ENCODE measurements at places on chromosomes 6 and 20.

GRCh38 chr20:49832632-49833327 lies 20.2 kb downstream of the SLC9A8 start:
- no peak for DNase-seq

GRCh38 chr6:36484736-36485135 lies 41.9 kb downstream of the KCTD20 start:
- no peak for DNase-seq

DNA sequence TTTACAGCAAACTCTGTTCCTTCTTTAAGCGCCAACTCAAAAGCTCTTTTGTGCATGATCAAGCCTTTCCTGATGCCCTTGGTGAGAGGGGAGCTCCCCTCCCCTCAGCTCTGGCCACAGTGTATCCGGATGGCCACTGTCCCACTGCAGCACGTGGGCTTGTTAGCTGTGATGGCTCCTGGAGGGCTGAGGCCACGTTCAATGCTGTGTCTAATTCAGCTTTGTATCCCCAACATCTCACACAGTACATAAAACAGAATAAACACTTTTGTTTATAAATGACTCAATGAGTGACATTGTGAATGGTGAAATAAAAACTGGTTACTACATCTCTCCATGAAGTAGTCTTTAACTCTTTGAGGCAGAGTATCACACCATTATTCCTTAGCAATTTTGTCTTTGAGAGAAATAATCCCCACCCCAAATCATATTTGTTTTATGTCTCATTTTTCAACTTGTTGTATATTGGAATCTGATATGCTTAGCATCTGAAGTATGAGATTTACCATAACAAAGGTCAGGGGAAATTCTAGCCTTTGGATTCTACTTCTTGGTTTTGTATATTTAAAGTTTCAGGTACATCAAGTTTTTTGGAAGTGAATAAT lies 44.5 kb downstream of the EDN1 start:
- no peak for DNase-seq

- DNase-seq: no peak
These were observed 7.5 kb downstream of the NELFCD start for GRCh38 chr20:58988565-58988882.

DNA sequence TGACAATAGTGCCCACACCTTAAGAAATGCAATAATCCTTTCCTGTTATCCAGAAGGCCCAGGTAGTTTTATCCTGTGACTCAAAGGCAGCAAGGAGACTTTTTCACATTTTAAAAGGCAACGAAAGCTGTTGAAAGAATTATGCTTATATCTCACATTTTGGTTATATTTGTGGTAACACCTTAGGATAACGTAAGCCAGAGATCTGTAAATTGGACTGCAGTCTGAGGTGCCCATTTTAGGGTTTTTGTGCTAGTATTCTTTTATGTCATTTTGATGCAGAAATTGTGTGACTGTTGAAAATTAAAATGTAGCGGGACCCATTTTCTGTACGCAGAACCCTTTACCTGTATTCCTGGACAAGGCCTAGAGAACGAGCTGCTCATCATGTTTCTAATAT lies 24.3 kb upstream of the MTHFD1L start:
- no peak for DNase-seq

- no peak for DNase-seq
These were observed 36.3 kb upstream of the FAM83D start for GRCh38 chr20:38889792-38890496.

DNA sequence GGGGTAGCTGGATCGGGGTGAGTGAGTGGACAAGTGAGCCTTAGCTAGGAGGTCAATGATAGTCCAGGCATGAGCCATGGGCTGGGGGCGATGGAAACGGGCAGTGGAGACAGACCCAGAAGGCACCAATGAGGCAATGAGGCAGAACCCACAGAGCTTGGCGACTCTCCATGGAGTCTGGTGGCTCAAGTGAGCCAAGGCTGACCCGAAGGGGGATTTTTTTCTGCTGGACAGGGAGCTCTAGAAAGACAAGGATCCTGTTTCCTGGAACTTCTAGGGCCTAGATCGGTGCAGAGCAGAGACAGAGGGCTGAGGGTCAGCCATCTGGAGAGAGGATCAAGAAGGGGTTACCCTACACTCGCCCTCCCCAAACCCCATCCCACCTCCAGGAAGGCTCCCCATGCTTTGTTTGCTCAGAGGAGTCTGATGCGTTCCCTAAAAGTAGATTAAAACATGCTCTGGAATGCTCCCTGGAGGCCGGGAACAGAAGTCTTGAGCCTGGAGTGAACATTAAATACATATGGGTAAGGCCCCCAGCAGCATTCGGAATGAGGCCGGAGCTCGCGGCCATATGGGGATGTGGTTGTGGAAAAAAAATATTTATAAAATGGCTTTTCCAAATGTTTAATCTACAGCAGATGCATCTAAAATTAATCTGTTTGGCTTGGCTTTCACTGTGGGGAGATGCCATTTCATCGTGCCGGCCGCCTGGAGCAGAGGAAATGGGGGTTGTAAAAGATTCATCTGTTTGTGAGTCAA lies 237.8 kb upstream of the PMEPA1 start:
- DNase-seq: no peak

GRCh38 chr6:75800133-75800532 lies 51.1 kb downstream of the MYO6 start:
- DNase-seq: no peak

DNA sequence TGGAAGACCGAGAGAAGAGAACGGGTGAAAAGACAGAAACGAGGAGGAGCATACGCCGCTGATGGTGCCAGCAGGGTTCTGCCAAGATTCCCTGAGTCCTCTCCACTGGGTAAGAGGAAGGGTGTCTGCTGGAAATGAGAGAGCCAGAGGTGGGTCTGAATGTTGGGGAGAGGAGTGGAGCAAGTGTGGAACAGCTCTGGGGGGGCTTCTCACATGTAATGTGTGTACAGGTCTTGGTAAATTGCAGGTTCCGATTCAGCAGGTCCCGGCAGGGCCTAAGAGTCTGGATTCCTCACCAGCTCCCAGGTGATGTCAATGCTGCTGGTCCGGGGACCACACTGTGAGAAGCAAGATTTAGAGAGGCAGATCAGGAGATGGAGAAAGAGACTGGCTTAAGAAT lies 1.5 kb upstream of the EBF4 start:
- no peak for DNase-seq

DNA sequence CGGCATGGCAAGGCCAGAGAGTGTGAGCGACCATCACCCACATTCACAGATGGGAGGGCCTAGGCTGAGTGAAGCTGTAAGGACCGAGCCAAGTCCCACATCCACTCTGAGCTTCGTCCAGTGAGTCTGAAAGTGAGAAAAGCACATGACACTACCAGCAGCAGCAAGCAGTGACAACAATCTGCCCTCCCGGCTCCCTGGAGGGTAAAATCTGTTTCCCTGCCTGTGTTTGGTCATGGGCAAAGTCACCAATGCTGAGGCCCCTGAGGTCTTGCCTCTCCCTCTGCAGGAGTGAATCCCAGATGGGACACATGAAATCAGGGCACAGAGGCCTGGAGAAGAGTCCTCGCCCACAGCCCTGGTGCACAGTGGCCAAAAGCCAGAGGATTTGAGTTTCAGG lies 6.4 kb upstream of the CST7 start:
- DNase-seq: no peak

GRCh38 chr6:157253017-157253416 lies 70.3 kb downstream of the TMEM242 start:
- DNase-seq: no peak

Data from activated CD4-positive, alpha-beta T cell treated with anti-CD3 and anti-CD28 coated beads for 1 hour (primary cell).